Mucosa of descending colon (tissue), 3 donors: ENCODE measurements at places on chromosomes 12 and 14. TPM values are rescaled to one million over a fixed set of nuclear protein-coding genes. Genes with fewer than 3 reads are reported as not detected.

DNA sequence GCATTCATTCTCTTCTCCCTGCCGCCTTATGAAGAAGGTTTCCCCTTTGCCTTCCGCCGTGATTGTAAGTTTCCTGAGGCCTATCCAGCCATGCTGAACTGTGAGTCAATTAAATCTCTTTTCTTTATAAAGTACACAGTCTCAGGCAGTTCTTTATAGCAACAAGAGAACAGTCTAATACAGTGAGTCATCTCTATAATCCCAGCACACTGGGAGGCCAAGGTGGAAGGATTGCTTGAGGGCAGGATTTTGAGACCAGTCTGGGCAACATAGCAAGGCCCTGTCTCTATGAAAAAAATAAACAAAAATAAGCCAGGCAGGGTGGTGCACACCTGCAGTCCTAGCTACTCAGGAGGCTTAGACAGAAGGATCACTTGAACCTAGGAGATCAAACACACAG lies 259.9 kb downstream of the CEP128 start:
- no peak for DNase-seq

DNA sequence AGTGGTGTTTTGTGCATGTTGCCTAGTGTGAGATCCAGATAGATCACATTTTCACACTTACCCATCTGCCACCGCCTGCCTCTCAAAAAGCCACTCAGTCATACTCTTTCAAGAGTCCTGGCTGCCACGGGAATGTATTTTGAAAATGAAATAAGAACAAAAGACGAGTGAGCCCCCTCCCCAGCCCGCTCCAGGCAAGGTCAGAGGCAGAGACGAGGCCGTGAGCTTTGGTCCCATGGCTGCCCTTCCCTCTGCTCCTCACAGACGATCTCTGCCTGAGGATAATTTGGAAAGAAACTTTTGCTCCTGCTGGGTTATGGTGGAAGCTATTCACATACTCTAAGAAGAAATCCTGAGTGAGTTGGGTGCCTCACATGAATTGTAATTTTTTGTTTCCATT lies 924.3 kb downstream of the BCL11B start:
- DNase-seq, result no peak

GLIPR1L1 gene
- total RNA-seq, result not detected

GRCh38 chr14:70671652-70672644 lies 30.2 kb downstream of the TTC9 start:
- DNase-seq, result no peak

- DNase-seq, result no peak
Measured at GRCh38 chr12:40312982-40313576, 88.3 kb downstream of the LRRK2 start.

GRCh38 chr12:42735861-42736361 lies 146.4 kb upstream of the PRICKLE1 start:
- DNase-seq, result no peak

GRCh38 chr14:87286191-87286590 lies 706.8 kb downstream of the GALC start:
- no peak for DNase-seq

GRCh38 chr12:64749461-64750200 lies 9.6 kb downstream of the GNS start:
- DNase-seq, result no peak

TC2N gene
- total RNA-seq, result 39.0 TPM

GRCh38 chr12:100368066-100368465 lies 11.2 kb downstream of the SLC17A8 start:
- DNase-seq, result no peak

DNA sequence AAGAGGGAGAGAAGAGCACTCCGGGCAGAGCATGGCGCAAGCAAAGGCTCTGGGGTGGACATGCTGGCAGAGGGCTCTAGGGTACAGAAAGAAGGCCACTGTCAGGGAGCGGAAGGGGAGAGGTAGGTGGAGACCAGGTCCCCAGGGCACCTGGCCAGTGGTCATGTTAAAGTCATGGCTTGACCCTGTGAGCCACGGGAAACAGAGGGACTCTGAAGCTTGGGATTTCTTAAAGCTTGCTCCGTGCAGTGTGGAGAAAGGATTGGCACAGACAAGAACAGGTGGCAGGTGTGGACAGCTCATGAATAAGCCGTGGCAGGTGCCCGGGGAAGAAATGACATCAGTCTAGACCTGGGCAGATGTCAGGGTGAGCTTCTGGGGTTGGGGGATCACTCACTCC lies 413.8 kb downstream of the BCL11B start:
- no peak for DNase-seq

- DNase-seq, result peak; percentile 63
Measured at GRCh38 chr12:47811581-47812484, 7.9 kb downstream of the HDAC7 start.

DNA sequence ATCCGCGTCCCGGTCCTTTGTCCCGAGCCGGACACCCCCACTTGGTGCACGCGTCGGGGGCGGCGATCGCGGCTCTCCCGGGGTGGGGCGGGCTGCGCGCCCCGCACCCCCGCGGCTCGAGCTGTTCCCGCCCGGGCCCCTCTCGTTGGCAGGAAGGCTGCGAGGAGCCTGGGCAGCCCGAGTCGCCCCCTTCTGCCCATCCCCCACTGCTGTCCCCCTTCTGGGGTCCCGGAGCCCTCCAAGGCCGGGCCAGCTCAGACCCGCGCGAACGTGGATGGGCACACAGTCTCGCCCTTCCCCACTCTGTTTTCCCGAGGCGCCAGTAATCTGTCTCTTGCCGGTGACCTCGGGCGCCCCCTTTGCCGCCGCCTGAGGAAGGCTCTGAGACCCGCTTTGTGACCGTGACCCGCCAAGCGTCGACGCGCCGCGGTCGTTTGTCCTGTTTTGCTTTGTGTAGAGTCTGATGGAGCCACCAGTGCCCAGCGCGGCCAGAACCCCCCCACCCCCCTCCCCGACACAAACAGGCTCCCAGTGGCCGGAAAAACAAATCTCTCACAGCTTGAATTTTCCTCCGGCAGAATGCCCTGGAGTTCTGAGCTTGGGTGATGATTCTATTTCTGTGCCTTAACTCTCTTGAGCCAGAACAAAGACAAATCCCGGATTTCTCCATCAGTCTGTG lies 610 bp downstream of the C14orf132 start:
- DNase-seq, result no peak

DNA sequence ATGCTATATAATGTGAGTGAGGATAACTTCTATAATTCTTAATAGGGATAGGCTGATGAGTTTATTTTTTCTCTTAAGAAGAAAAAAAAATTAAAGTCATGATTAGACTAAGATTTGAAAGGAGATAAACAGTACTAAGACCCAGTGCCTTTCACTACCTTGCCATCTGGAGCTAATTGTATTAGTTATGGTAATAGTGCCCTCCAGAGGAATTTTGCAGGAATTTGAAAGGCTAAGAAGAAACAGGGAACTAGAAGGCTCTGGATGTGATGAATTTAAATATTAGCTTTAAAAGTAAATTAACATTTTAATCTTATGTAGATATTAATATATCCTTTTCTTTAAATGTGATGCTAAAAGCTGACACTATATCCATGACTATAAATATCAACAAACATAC lies 36.6 kb upstream of the PIK3C2G start:
- DNase-seq, result no peak

DLK1 gene
- total RNA-seq, result not detected

DNA sequence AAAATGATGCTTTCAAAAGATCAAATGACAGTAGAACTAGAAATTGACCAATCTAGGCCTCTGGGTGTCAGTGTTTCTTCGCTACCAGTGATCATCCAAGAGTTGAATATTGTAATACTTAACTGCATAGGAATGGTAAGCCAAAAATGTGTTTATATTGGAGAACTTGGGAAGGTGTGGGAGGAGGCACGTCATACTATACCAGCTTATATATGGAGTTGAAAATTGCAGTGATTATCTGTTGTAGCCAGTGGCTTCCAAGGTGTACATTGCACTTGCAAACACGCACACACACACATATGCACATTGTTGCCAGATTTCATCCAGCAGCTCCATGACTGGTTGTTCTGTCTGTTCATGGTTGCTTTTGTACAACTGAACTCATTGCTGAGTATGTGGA lies 36.1 kb downstream of the EID3 start:
- no peak for DNase-seq

EML5 gene
- 1.4 TPM for total RNA-seq

MAGOHB gene
- 9.6 TPM for total RNA-seq

GRCh38 chr12:93733358-93733757 lies 56.2 kb downstream of the CRADD start:
- DNase-seq, result no peak

- DNase-seq, result no peak
Measured at GRCh38 chr12:3035171-3035570, 42.0 kb upstream of the TSPAN9 start.

- DNase-seq, result no peak
Measured at GRCh38 chr14:72744416-72745120, 149.3 kb downstream of the DPF3 start.

DNA sequence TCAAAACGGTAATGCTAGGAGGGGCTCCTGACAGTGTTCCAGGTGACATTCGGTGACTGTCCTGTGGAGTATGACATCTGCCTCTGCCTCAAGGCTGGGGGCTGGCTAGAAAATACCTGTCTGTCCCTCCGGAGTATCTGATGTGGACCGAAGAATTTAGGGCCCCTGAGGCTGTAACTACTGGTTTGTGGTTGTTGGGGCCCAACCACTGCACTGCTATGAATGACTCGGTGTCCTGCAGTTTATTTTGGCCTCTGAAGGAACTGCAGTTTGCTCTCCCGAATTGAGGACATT lies 198.9 kb upstream of the CAND1 start:
- DNase-seq, result no peak

DNA sequence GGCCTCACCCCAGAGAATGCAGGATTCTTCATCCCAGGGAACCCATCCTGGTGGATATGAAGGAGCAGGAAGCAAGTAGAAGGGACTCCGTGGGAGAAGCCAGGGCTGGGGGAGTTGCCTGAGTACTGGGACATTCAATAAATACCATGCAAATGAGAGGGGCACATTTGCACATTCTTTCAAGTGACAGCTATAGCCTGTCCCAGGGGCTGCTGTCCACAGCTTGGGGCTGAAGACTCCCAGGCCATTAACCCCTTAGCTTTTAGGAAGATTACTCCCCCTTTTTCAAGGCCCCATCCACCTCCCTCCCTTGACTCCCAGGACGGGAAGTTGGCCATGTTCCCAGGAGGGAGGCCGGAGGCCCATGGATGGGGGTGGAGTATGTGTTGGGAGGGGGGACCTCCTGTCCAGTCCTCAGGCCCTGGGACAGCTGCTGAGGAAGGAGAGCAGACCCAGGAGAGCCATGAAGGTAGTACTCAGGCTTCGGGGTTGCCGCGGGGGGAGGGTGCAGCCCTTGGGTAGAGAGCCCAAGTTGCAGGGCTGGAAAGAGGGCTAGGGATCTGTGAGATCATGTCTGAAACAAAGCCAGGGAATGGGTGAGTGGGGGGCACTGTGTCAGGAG lies 974 bp upstream of the TNS2 start:
- peak; percentile 68 for DNase-seq

CYP27B1 gene
- 1.2 TPM for total RNA-seq

DNA sequence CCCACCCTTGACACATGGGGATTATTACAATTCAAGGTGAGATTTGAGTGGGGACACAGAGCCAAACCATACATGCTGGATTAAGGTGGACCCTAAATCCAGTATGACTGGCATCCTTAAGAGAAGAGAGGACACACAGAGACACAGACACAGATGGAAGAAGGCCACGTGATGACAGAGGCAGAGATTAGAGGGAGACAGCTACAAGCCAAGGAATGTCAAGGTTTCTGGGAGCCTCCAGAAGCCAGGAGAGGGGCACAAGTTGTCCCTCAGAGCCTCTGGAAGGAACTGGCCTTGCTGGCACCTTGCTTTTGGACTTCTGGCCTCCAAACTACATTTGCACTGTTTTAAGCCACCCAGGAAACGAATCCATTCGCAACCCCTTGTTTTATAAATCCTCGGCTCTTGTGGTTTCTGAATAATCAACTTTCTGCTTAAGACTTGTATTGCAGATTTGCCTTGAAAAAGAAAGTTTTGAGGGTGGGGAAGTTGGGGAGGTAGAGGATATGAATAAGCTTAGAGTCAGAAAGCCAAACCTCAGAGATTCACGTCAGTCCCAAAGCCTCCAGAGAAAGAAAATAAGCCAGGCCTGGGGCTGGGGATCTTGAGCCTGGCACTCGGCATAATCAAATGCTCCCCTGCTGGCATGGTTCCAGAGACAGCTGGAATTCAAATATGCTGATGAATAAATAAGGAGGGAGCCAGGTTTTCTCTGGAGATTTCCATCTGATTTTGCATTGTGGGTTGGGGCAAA lies 224.2 kb upstream of the PWP1 start:
- DNase-seq, result no peak

GRCh38 chr12:80838708-80839107 lies 99.0 kb downstream of the LIN7A start:
- no peak for DNase-seq

CLEC9A gene
- not detected for total RNA-seq

CKB gene
- total RNA-seq, result 3,346 TPM

- DNase-seq, result no peak
Measured at GRCh38 chr14:74008843-74009499, 10.1 kb downstream of the ENTPD5 start.

- no peak for DNase-seq
Measured at GRCh38 chr14:69014829-69015259, 35.7 kb upstream of the ACTN1 start.

DNA sequence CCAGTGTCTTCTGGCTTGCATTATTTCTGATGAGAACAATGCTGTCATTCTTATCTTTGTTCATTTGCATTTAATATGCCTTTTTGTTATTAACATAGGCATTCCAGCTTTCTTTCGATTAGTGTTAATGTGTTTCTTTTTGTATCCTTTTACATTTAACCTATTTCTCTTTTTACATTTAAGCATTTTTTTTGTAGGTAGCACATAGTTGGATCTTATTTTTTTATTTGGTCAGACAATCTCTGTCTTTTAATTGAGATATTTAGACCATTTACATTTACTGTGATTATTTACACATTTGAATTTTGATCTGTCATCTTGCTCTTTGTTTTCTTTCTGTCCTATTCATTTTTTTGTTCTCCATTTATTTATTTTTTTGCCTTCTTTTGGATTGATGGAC lies 14.5 kb upstream of the KIF26A start:
- no peak for DNase-seq

GRCh38 chr12:99157946-99158345 lies 489.6 kb upstream of the GARIN6 start:
- DNase-seq, result no peak

GRCh38 chr14:60217713-60218112 lies 31.3 kb upstream of the PPM1A start:
- no peak for DNase-seq

ART4 gene
- 0.06 TPM for total RNA-seq

OASL gene
- 32.4 TPM for total RNA-seq

EMP1 gene
- 667 TPM for total RNA-seq

- DNase-seq, result no peak
Measured at GRCh38 chr14:68076451-68076850, 256.9 kb downstream of the RAD51B start.
